ENCODE measurements at places on chromosomes 3 and 15. TPM values are rescaled to one million over a fixed set of nuclear protein-coding genes. Genes with fewer than 3 reads are reported as not detected.

The CCDC39 gene
- total RNA-seq: not detected

The PAQR5 gene
- total RNA-seq: 0.22 TPM

The HTR3E gene
- not detected for total RNA-seq

The SELENOT gene
- total RNA-seq: 65.6 TPM

The CLDN1 gene
- not detected for total RNA-seq

The SLC27A2 gene
- total RNA-seq: not detected

The NPAP1 gene
- total RNA-seq: not detected

The CYP11A1 gene
- total RNA-seq: 1.6 TPM

The OXTR gene
- total RNA-seq: 81.4 TPM

The SEMA5B gene
- total RNA-seq: not detected

The CHRNB4 gene
- not detected for total RNA-seq

The GREM1 gene
- total RNA-seq: 0.65 TPM

The ZBED2 gene
- 95.4 TPM for total RNA-seq

The GATM gene
- 0.54 TPM for total RNA-seq

The SPATA12 gene
- total RNA-seq: not detected
